ENCODE measurements at places on chromosomes 12 and 14.

DNA sequence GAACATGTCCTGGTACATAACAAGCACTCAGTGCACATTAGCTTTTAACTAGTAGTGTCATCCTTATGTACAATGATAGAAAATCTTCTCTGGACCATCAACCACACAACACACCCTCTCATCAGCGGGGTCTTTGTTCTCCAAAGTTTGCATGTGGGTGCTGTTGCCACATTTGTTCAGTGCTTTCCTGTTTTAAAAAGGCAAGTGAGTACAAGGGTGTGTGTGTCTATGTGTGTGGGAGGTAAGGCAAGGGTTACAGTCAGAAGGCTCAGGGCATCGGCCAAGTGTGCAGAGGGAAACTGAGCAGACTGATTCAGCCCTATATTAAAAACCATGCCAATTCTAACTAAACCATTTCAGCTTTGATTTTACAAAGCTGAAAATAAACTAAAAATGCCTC is 17.9 kb downstream of the KRT76 start:
- DNase-seq: no peak

DNA sequence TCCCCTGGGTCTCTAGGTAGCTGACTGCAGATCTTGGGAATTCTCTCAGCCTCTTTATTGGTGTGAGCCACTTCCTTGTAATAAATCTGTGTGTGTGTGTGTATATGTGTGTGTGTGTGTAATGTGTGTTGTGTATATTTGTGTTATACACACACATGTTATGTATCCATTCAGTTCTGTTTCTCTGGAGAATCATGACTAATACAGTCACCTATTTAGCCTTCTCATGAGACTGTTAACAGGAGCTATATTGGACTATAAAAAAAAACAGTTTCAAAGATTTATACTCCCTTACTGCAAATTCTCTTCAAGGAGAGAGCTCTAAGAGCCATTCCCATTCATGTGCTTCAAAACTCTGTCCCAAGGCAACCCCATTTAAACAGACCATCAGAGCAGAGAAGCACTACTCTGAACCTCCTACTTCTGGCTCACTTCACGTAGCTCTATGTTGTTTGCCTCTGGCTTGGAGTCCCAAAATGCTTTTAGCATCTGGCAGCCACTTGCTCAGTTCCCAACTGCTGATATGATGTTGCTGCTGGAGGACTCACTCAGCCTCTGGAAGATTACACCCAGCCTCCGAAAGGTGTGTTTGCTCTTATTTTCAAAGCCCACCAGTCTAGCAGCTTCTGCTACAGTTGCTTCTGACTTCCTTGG is 48.7 kb upstream of the KITLG start:
- no peak for DNase-seq

GRCh38 chr14:78974691-78975090 is 804.5 kb downstream of the NRXN3 start:
- DNase-seq: no peak

DNA sequence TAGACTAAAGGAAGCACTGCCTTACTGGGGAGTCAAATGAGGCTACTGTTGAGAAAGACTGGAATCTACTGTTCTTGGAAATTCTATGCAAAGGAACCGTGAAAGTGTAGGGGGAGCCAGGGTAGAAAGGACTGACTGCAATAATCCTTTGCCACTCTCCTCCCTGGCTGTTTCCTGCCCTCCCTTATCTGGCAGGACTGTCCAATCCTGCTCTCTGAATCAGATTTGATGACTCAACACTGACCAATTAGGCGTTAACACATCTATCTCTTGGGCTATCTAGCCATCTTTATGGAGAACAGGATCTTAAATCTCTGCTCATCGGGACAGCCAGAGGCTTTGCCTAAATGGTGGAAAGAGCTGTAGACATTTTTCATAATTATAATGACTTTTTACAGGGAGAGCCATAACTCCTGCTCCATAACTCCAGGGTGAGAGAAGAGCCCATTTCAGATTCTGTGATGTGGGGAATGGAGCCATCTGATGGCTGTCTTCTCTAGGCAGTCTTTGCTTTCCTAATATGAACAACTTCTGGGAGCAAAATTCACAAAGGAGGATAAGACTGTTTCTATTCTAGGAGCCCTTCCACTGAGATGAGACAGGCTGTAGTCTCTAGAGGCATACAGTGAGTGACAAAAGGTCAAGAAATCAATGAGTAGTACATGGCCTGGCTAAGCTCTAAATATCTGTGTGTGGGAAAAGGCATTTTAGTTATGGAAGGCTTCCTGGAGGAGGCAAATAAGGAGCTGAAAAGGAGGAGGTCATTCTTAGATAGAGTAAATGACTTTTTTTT is 68.9 kb upstream of the CISTR start:
- no peak for DNase-seq

- no peak for DNase-seq
Measured at GRCh38 chr12:91825999-91826398, 319.6 kb downstream of the BTG1 start.

DNA sequence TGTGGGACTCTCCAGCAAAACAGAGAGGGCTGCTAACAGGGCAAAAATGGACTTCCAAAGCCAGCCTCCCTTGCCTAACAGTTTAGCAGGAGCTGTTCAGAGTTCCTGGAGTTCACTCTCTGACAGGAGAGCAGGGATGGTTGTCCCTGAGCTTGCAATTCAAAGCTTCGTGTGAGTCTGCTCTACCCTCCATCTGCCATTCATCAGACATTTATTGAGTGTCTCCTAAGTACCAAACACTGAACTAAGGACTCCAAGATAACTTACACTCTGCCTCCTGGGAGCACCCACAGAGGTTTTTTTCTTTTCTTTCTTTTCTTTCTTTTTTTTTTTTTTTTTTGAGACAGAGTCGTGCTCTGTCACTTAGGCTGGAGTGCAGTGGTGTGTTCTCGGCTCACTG is 28.7 kb downstream of the RHOF start:
- DNase-seq: no peak

DNA sequence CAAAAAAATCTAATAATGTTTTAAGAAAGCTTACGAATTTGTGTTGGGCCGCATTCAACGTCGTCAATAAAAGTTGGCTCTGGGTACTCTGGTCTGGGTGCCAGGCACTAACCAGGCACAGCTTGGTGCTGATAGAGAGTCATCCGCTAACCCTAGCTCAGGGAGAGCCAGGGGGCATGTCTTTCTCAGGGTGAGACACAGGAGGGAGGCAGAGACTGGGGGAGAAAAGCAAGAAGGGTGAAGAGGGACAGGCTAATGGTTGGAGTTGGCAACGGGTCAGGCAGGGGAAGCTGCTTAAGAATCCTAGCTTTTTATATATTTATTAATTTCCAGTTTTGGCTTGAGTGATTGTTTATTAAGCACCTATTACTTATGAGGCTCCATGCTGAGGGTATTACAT is 105.0 kb downstream of the CMKLR1 start:
- no peak for DNase-seq

- no peak for DNase-seq
Measured at GRCh38 chr12:96378319-96378718, 21.9 kb downstream of the CDK17 start.

GRCh38 chr12:4206470-4206869 is 67.1 kb upstream of the CCND2 start:
- DNase-seq: no peak

GRCh38 chr12:95116773-95117172 is 43.4 kb upstream of the NR2C1 start:
- no peak for DNase-seq

- DNase-seq: no peak
Measured at GRCh38 chr14:63928744-63929174, 76.0 kb downstream of the SYNE2 start.

GRCh38 chr12:104317538-104318210 is 14.1 kb downstream of the EID3 start:
- DNase-seq: no peak

DNA sequence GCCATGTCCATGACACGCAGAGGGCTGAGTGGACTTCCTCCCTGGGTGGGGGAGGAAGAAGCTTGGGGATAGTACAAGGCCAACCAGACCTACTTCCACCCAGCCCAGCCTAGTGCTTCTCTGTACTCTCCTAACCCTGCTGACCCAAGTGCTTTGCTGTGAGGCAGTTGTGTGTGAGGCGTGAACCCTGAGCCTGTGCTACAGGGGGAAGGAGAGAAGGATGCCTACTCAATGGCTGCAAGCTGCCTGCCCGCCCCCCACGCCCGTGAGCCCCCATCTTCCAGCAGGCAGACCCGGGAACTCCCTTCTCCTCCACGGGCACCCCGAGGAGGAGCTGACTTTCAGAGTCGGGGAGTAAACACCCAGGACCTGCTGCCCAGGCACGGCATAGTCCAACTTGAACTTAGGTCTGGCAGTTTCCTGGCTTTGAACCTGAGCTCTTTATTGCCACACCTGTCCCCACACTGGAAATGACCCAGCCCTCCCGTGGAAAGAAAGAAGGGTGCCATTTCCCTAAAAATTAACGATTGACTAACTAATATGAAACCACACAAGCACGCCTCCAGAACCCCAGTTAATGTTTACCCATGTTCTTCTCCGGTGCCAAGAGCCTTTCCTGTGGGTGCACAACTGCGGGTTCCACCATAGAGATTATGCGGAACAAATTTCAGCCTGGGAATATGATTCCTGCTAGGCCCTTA is 10.8 kb downstream of the ALDH2 start:
- no peak for DNase-seq

GRCh38 chr14:81436296-81437138 is 36.4 kb upstream of the STON2 start:
- DNase-seq: no peak

GRCh38 chr12:15662983-15663659 is 126.1 kb downstream of the EPS8 start:
- no peak for DNase-seq
